ENCODE measurements at places on chromosomes 5 and 9.

GRCh38 chr9:87350915-87351314 lies 146.8 kb upstream of the DAPK1 start:
- DNase-seq = peak; percentile 55

GRCh38 chr9:98085944-98086343 lies 29.4 kb downstream of the NANS start:
- DNase-seq = peak; percentile 8

GRCh38 chr5:43396762-43397304 lies 15.4 kb downstream of the CCL28 start:
- peak; percentile 22 for DNase-seq

GRCh38 chr5:138276402-138277054 lies 2.1 kb upstream of the GFRA3 start:
- DNase-seq = no peak

- DNase-seq = no peak
Observed at GRCh38 chr9:104795082-104795481, 31.2 kb downstream of the NIPSNAP3B start.

DNA sequence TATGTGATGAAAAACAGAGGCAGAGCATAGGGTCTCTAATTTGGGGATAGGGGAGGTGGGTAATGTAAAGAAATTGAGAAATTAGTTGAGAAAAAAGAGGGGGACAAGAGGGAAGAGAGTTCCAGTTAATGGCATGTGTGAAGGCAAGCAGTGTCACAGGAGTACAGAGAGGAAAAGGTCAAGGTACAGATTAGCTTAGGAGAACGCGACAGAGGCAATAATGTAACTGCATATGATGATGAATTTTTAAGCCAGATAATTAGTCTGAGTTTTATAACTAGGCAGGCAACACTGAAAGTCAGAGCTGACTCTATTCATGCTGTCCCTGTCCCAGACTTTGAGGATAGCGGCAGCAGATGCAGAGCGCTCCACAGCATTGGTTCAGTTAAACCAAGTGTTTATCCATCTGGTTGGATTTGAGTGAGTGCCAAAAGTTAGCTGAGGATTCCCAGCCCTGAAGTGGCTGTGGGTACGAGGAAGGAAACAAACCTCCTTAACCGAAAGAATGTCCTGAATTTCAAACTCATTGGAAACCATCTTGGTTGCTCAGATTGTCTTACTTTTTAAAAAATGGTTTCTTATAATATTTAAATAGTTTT lies 315.2 kb downstream of the ARHGAP26 start:
- peak; percentile 61 for DNase-seq

Data from fibroblast of skin of right biceps (primary cell).